A549 treated with CORT108297 at 1 μM for 4 hours (cell line): ENCODE measurements at places on chromosomes 3 and 15. TPM values are rescaled to one million over a fixed set of nuclear protein-coding genes. Genes with fewer than 3 reads are reported as not detected.

The CPN2 gene
- total RNA-seq, result not detected in 5 replicates

The GPR15 gene
- total RNA-seq, result not detected in 5 replicates

The HTR3E gene
- not detected in 5 replicates for total RNA-seq

The KLHL40 gene
- total RNA-seq, result not detected in 5 replicates

The TEX9 gene
- 3.8 to 5.0 TPM (median 4.6 TPM) in 5 replicates for total RNA-seq

The DNAH1 gene
- total RNA-seq, result 0.78 to 1.2 TPM (median 0.93 TPM) in 5 replicates

The GOLGA8G gene
- total RNA-seq, result not detected in 5 replicates

The TMEM108 gene
- not detected in 5 replicates for total RNA-seq

The ZNF445 gene
- 2.2 to 2.7 TPM (median 2.5 TPM) in 5 replicates for total RNA-seq

The UTS2B gene
- 0.05 to 0.16 TPM (median 0.08 TPM) in 5 replicates for total RNA-seq

The MESP1 gene
- 1.7 to 8.5 TPM (median 8.0 TPM) in 5 replicates for total RNA-seq

The SLC12A1 gene
- total RNA-seq, result not detected in 5 replicates

The CPA3 gene
- not detected in 5 replicates for total RNA-seq

The FBXO40 gene
- not detected in 5 replicates for total RNA-seq
